ENCODE measurements at places on chromosomes 6 and 20.

DNA sequence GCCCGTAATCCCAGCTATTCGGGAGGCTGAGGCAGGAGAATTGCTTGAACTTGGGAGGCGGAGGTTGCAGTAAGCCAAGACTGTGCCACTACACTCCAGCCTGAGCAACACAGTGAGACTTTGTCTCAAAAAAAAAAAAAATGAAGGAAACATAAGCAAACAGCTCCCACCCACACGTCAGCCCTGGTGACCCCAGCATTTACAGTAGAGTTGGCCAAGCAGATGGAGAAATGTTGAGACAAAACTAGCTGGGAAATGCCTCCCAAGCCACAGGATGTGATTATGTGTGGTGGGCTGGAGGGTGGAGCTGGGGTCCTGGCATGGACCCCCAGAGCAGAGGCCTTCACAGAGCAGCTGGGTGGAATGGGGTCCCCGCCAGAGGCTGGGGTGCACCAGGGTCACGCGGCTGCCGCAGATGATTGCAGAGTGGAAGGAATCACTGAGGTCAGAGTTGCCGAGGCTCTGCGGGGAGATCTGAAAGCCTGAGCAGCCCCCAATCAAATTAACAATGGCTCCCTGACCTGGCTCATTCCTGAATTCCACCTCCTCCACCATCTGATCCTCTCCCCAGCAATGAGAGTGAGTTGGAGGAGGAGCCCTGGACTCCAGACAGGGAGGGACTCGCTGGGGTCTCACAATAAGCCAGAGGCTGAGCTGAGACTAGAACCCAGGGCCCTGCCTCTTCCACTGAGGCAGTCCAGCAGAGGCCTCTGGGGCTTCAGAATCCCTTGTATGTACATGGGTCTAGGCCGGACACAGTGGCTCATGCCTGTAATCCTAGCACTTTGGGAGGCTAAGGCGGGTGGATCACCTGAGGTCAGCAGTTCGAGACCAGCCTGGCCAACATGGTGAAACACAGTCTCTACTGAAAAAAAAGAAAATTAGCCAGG is 34.7 kb upstream of the TGM2 start:
- no peak for DNase-seq

- DNase-seq = no peak
These were observed 690.7 kb downstream of the KIF16B start for GRCh38 chr20:15882553-15882952.

DNA sequence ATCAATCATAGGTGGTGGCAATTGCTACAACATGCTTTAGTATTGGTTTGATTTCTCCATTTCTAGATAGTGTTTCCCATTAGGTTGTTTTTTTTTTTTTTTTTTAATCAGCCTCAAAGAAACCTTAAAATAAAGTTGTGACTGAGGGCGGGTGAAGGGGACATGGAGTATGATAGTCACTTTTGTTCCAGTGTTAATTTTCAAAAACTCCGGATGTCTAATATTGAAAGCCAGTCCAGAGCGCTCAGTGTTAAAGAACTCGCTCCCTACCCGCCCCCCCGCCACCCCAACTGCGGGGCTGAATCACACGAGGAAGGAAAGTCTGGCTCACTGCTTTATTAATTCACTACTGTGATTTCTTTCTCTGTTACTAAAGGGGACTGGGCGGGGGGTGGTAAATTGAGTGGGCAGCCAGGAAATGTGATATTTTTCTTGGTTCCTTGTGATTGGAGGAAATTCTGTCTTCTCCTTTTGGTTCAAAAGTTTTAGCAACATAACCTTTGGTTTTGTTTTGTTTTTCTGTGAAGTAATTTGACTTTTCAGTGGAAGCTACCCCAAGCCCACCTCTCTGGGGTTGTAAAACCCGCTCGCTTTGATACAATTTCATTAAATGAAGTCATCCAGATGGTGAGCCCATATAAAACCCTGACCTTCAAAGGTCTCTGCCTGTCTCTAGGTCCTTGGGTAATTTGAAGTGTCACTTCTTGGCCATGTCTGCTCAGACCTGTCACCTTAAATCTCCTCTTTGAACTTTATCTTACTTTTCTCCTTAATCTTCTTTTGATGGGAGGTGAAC is 38.0 kb downstream of the TNFAIP3 start:
- no peak for DNase-seq

DNA sequence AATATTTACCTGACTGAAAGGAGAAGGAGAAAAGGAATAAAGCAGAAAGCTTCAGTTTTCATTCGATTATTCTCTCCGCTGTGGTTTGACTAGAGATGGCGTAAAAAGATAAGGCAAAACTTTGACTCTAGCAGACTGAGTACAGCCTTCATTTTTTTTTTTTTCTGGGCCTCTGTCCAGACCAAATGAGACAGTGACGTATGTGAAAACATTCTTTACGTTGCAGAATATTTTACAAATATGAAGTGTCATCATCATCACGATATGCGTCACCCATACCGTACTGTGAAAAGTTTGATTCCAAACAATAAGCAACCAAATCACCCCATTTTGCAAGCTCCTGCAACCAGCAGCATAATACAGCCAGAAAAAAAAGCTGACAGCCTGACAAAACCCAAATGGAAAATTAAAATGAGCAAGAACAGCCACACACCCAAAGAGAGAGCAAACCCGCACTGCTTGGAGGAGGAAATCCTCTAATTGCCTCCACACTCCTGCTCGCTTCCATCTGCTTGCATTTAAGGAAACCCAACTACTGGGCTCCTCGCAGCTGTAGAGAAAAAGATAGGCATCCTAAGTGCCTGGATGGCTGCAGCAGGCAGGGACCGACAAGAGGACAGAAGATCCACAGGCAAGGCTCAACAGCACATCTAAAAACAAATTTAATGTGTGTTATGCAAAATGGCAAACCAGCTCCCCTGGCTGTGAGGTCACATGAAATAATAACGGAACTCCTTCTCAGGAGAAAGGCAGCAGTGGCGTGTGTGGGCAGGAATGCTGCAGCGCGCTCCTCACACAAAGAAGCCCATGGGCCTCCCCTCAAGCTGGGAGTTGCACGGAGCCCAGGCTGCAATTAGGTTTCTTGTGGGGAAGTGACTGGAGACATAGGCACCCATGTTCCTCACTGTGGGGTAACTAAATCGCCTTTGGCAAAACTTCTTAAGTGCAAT is 113.1 kb downstream of the FYN start:
- DNase-seq = peak; percentile 90

GRCh38 chr20:19735446-19735845 is 22.6 kb upstream of the RIN2 start:
- DNase-seq = no peak

DNA sequence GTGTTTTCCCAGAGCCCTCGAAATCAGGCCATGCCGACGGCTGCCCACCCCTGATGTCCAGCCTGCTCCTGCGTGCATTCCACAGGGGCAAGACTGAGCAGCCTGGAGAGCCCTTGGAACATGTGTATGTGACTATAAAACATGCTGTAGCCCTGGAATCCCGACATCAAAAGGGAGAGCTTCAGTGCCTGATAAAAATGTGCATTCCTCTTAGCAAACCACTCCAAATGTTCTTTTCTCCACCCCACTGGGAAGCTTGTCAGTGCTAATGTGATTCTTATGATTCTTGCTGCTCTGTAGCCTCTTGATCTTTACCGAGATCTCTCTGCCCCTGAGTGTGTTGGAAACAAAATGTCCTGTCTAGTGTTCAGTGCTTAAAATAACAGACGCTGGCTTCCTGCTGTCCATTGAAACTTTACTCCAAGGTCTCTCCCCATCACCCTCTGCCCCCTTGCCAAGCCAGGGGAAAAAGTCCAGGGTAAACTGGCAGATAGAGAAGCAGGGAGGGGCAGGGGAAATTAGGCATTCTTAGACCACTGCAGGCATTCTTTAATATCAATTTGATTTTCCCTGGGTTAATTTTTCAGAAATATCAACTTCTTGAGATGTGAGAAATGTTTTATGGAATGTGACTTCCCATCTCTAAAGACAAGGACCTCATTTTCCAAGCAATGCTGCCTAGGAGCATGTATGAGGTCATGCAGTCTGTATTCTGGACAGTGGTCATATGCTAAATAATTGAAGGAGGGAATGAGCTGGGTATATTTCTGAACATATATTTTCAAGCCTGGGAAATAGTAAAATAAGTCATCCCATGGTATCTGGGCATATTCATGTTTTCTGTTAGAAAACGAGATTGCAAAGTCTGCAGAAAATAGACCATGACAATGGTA is 73.8 kb upstream of the ISM1 start:
- DNase-seq = no peak

- DNase-seq = no peak
These were observed 127.6 kb downstream of the TTLL2 start for GRCh38 chr6:167452338-167453081.

GRCh38 chr6:92274588-92274987 is 1144.8 kb downstream of the EPHA7 start:
- DNase-seq = no peak

GRCh38 chr6:138948546-138949179 is 39.4 kb downstream of the REPS1 start:
- DNase-seq = no peak

DNA sequence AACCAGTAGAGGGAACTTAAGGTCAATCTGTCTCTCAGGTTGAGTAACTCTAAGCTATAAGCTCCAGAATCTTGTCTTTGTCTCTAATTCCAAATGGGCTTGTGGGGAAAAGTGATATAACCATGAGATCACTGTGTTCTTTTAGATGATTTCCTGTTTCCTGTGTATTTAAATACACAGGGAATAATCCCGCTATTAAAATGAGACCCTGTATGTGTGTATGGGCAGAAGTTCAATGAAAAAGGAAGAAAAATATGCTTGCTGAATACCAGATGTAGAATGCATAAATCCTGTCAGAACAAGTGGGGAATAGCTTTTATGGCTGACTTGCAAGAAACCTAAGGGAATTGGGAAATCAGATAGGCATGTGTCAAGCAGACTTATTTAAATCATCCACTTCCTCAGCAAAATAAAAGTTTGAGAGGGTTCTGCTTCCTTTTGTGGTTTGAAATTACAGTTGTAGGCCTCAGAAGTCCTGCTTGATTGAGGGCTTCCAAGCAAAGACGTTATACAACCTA is 164.7 kb upstream of the PDE7B start:
- peak; percentile 88 for DNase-seq

DNA sequence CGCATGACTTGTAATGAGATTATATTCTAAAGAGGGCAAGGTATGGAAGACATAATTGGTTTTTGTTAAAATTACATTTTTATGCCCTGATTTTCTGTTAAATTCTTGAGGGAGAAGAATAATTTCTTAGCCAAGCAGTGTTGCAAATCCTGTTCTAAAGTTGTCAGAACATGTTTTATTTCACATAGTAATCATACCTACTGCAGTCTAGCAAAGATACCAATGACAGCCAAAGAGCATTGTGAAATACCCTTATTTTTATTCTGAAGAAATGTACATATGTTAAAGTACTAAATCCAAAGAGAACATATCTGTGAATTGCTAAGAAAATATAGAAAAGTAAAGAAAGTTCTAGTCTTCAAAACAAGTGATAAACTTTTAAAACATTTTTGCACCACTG is 39.6 kb upstream of the SMIM8 start:
- no peak for DNase-seq

GRCh38 chr20:57451795-57452661 is 60.8 kb downstream of the RBM38 start:
- DNase-seq = no peak

GRCh38 chr6:33935439-33936080 is 131.8 kb upstream of the MLN start:
- DNase-seq = no peak

DNA sequence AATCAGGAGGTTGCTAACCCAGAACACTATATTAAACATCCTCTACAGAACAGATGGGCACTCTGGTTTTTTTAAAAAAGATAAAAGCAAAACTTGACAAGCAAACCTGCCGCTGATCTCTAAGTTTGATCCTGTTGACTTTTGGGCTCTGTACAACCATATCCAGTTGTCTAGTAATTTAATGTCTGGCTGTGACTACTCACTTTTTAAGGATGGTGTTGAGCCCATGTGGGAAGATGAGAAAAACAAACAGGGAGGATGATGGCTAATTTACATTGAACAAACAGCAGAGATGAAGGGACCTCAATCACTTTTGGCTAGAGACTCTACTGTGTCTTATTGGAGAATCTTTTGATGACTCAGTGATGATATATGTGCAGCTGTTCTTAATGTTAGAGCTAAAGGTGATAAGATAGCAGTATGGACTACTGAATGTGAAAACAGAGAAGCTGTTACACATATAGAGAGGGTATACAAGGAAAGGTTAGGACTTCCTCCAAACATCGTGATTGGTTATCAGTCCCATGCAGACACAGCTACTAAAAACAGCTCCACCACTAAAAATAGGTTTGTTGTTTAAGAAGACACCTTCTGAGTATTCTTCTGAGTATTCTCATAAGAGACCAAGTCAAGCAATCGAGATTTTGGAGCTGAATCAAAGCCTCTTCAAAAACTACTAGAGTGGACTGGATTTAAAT is 201.2 kb upstream of the SHLD1 start:
- DNase-seq = no peak

GRCh38 chr6:140970485-140970884 is 1162.2 kb upstream of the GJE1 start:
- DNase-seq = no peak

- DNase-seq = peak; percentile 20
These were observed 401.2 kb upstream of the MANEA start for GRCh38 chr6:95175927-95176675.

GRCh38 chr6:159961528-159961927 is 7.4 kb upstream of the IGF2R start:
- DNase-seq = no peak

GRCh38 chr20:41051009-41051825 is 22.6 kb downstream of the TOP1 start:
- DNase-seq = no peak

DNA sequence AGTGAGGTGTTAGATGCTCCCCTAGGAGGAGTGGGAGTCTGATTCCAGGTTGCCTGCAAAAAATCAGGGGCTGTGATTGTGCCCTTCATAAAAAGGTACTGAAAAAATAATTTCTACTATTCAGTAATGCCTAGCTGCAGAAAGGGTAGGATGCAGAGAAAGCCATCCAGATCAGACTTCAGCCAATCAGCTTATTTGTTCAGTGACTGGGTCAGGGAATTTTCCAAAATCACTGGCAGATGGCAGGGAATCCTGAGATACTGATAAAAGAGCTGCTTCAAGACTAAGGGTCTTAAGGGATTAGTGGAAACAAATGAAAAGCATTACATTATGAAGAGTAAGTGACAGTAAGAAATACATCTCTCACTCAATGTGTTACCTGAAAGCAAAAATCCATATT is 42.8 kb upstream of the MTRF1L start:
- DNase-seq = no peak

DNA sequence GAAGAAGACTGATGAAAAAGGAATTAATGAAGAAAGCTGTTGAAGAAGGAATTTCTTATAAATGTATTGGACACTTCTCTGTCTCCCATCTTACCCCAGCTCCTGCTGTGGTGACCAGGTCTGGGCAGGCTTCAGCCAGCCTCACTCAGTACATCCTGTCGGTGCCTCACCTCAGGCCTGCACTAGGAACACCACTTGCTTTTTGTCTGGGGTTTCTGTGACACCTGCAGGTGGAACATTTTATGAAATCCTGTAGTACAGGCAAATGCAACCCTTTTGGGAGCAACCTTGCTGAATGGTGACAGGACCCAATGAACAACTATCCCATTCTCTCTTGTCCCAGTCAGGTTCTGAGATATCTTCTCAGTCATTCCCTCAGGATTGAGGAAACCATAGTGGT is 129.7 kb downstream of the PRDM13 start:
- DNase-seq = no peak

All from fibroblast of skin of left biceps (primary cell).